ENCODE measurements at places on chromosomes 12 and 14. TPM values are rescaled to one million over a fixed set of nuclear protein-coding genes. Genes with fewer than 3 reads are reported as not detected.

E2F7 gene
- total RNA-seq, result 26.1 TPM

DNA sequence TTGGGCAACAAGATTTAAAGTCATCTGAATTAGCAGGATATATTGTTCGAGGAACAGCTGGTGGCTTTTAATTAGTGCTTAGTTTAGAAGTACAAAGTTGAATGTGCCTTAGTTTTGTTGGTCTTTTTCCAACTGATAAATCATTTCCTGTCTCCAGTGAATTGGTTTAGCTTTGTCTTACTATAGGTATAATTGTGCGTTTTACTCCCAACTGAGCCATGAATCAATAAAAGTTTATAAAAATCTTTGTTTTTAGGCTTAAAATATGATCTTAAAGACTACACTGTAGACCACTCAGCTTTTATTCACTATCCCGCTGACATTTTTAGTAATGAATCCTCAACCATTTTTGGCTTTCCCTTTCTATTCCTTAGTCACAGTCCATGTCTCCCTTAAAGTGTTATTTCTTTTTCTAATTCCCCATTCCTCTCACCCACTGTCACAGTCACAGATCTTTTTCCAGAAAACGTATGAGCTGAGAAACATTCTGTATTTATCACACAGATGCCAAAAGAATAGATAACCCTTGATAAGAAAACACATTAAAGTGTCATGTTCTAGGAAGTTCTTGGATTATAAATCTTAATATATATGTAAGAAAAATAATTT, 34.0 kb upstream of the ALG10 start:
- H3K4me3 ChIP-seq, result no peak overlapping the region
- no peak overlapping the region for H3K27ac ChIP-seq
- H3K4me1 ChIP-seq, result no peaks in the 10 kb centered on the region
- H3K36me3 ChIP-seq, result no peaks in the 10 kb centered on the region

NKX2-8 gene
- not detected for total RNA-seq

- no peak overlapping the region for H3K4me3 ChIP-seq
- peaks cover 32% of the 10 kb centered on the region for H3K36me3 ChIP-seq
Observed at GRCh38 chr14:102026934-102027333, 59.9 kb downstream of the HSP90AA1 start.

DNA sequence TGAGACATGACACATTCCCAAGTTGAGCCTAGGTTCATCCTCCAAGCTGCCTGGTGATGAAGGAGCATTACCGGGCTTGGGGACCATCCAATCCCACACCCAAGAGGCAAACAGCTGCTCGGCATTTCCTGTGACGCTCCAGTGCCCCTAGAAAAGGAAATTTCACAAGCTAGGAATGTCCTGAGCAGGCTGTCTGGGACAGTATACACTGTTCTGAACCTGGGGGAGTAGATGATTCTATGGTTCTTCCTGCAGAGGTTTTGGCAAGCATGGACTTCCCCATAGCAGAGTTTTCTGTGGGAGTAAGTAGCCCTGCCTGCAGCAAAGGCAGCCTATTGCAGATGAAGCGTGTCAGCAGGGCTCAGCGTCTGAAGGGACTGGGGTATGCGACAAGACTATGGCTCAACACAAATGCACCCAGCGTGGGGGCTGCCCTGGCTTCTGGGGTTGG, 47.4 kb upstream of the SRSF5 start:
- no peaks in the 10 kb centered on the region for H3K27me3 ChIP-seq
- no peak overlapping the region for H3K27ac ChIP-seq
- DNase-seq, result no peak
- no peak overlapping the region for H3K4me3 ChIP-seq
- H3K4me1 ChIP-seq, result no peaks in the 10 kb centered on the region

DNA sequence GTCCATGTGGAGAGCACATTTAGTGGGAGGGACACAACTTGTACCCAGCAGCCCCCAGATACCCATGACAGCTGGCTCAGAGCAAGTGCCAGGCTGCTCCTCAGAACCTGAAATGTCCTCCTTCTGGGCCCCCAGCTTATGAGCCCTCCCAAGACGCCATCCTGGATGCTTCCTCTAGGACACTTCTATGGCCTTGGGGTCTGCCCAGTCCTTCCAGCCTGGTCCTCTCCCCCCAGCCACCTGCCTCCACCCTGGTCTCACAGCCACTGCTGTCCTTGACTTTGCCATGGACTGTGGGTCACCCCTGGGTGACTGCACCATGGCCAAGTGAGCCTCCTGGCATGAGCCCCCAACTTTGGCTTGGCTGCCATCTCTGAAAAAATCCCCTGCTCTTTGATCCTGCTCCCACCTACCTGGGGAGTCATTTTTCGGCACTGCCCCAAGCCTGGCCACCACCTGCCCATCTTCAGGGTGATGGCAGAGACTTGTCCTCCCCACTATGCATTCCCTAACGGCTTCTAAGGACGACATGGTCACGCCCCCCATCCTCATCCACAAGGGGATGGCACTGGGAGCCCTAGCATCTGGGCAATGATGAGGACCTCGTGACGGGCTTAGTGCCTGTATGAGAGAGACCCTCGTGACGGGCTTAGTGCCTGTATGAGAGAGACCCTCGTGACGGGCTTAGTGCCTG, 323.7 kb downstream of the TMEM121 start:
- H3K4me1 ChIP-seq, result no peaks in the 10 kb centered on the region
- no peak for DNase-seq
- no peak overlapping the region for H3K4me3 ChIP-seq
- no peaks in the 10 kb centered on the region for H3K27me3 ChIP-seq
- peaks cover 3% of the 10 kb centered on the region for H3K36me3 ChIP-seq
- H3K27ac ChIP-seq, result no peak overlapping the region

GRCh38 chr12:39112064-39112463, 206.7 kb upstream of the CPNE8 start:
- H3K4me1 ChIP-seq, result no peaks in the 10 kb centered on the region
- H3K4me3 ChIP-seq, result no peak overlapping the region
- no peaks in the 10 kb centered on the region for H3K27me3 ChIP-seq
- no peaks in the 10 kb centered on the region for H3K36me3 ChIP-seq
- H3K27ac ChIP-seq, result no peak overlapping the region

DNA sequence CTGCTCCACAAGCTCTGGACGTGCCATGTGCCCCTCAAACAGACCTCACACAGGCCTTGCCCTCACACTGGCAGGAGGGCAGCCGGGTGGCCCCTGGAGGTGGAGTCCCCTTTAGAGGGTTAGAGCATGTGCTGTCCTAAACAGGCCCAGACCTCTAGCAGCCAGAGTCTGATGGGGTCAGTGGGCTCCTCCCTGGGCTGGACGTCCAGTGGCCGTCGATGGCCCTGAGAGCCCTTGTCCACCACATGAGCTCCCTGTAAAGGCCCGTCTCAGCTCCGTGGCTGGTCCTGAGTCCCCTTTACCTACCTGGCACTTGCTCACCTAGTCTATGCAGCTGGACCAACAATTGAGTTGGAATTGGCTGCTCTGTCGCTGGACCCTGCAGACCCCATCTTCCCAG, 3.8 kb downstream of the TMEM179 start:
- H3K4me1 ChIP-seq, result no peaks in the 10 kb centered on the region
- no peak for DNase-seq
- no peaks in the 10 kb centered on the region for H3K27me3 ChIP-seq
- H3K27ac ChIP-seq, result no peak overlapping the region
- H3K36me3 ChIP-seq, result no peaks in the 10 kb centered on the region

DNA sequence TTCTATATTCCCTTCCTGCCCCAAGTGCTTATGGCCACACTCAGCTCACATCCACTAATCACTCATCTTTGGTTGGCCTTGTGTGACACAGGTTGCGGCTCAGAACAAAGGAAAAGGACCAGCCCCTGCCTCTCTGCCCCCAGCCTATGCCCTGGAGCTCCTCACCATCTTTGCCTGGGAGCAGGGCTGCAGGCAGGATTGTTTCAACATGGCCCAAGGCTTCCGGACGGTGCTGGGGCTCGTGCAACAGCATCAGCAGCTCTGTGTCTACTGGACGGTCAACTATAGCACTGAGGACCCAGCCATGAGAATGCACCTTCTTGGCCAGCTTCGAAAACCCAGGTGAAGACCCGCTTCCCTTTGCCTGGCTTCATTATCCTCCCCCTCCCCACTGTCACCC, 15.8 kb upstream of the OAS2 start:
- no peak overlapping the region for H3K27ac ChIP-seq
- no peak for DNase-seq
- H3K36me3 ChIP-seq, result peaks cover 19% of the 10 kb centered on the region
- no peaks in the 10 kb centered on the region for H3K4me1 ChIP-seq

RILPL1 gene
- total RNA-seq, result 0.41 TPM

GPD1 gene
- 0.26 TPM for total RNA-seq

CPNE6 gene
- total RNA-seq, result 0.13 TPM

DNA sequence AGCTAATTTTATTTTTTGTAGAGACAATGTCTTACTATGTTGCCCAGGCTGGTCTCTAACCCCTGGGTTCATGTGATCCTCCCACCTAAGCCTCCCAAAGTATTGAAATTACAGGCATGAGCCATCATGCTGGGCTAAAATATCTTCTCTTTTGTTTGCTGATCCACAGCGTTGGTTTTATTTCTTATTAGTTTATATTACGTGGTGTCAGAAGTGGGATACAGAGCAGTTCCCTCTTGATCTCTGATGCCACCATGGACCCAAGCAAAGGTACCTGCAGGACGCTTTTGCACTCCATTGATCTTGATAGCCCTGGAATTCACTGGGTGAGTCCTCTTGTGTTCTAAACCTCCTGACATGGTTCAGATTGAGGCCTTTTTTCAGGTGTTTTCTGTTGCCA, 43.8 kb upstream of the RESF1 start:
- no peak overlapping the region for H3K27ac ChIP-seq
- no peak overlapping the region for H3K4me3 ChIP-seq
- DNase-seq, result no peak
- H3K4me1 ChIP-seq, result no peaks in the 10 kb centered on the region
- H3K27me3 ChIP-seq, result no peaks in the 10 kb centered on the region

- peaks cover 4% of the 10 kb centered on the region for H3K4me1 ChIP-seq
- H3K27ac ChIP-seq, result no peak overlapping the region
- H3K36me3 ChIP-seq, result no peaks in the 10 kb centered on the region
- H3K27me3 ChIP-seq, result peaks cover 22% of the 10 kb centered on the region
- no peak overlapping the region for H3K4me3 ChIP-seq
Observed at GRCh38 chr14:69260861-69261564, 1.1 kb downstream of the GALNT16 start.

ZDHHC22 gene
- total RNA-seq, result not detected

TCL1B gene
- total RNA-seq, result not detected

- DNase-seq, result no peak
- no peaks in the 10 kb centered on the region for H3K36me3 ChIP-seq
- H3K4me3 ChIP-seq, result no peak overlapping the region
- no peaks in the 10 kb centered on the region for H3K4me1 ChIP-seq
- no peaks in the 10 kb centered on the region for H3K27me3 ChIP-seq
Observed at GRCh38 chr14:44736326-44736725, 225.4 kb downstream of the KLHL28 start.

GARIN6 gene
- not detected for total RNA-seq

CERS5 gene
- 29.8 TPM for total RNA-seq

DNA sequence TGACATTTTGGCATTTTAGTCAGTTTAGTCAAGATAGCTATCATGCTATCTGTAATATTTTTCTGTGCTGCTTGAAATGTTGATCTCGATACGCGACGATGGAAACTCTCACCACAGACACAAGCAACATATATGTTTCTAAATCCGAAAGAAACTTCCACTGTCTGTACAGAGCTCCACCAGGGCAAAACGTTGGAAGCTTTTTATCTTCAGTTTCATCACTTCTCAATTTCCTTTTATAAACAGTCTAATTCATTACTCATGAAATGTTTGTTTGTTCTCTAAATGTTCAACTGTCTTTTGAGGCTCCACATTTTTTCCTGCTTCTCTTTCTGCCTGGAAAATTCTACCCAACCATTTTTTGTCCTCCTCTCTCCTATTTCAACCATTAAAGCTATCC, 737.6 kb downstream of the SLC16A7 start:
- no peak for DNase-seq
- no peaks in the 10 kb centered on the region for H3K4me1 ChIP-seq
- H3K27me3 ChIP-seq, result no peaks in the 10 kb centered on the region
- no peak overlapping the region for H3K27ac ChIP-seq
- H3K36me3 ChIP-seq, result no peaks in the 10 kb centered on the region

DNA sequence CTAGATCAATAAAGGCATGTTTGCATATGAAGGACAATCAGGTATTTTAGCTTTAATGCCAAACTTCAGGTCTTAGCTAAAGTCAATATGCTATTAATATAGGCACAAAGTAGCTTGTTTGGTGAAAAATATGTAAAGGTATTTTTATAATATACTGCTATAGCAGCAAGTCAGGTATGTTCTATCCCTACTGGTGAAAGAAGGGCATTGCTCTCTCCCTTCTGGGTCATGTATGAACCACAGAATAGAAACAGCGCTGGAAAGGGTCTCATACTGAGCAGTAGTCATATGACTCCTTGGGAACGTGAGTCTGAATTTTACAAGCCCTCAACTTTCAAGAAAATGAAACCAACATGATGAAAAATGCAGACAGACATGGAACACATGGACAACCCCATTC, 314.6 kb downstream of the GRIN2B start:
- H3K4me3 ChIP-seq, result no peak overlapping the region
- no peaks in the 10 kb centered on the region for H3K27me3 ChIP-seq
- DNase-seq, result no peak
- no peaks in the 10 kb centered on the region for H3K4me1 ChIP-seq
- H3K27ac ChIP-seq, result no peak overlapping the region
- no peaks in the 10 kb centered on the region for H3K36me3 ChIP-seq

DNA sequence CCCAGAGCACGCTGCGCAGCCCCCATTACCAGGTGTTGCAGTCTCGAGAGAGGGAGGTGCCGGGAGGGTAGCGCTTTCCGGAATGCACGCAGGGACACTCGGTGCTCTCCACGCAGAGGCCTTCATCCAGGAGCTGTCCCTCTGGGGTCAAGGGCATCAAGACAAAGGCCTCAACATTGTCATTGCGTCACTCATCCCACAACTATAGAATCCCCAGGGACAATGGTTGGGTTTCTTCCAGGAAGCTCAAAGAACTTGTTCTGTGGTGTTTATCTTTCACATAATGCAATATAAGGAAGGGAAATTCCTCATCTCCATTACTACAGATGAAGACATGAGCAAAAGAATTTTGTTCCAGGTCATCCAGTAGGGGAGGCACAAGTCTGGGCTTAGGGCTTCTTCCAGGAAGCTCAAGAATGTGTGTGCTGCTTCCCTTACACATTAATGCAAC, 52.1 kb downstream of the VWF start:
- no peak overlapping the region for H3K4me3 ChIP-seq
- H3K4me1 ChIP-seq, result no peaks in the 10 kb centered on the region
- H3K27me3 ChIP-seq, result peaks cover 13% of the 10 kb centered on the region
- H3K36me3 ChIP-seq, result no peaks in the 10 kb centered on the region
- H3K27ac ChIP-seq, result no peak overlapping the region

KRT2 gene
- 0.08 TPM for total RNA-seq

DNA sequence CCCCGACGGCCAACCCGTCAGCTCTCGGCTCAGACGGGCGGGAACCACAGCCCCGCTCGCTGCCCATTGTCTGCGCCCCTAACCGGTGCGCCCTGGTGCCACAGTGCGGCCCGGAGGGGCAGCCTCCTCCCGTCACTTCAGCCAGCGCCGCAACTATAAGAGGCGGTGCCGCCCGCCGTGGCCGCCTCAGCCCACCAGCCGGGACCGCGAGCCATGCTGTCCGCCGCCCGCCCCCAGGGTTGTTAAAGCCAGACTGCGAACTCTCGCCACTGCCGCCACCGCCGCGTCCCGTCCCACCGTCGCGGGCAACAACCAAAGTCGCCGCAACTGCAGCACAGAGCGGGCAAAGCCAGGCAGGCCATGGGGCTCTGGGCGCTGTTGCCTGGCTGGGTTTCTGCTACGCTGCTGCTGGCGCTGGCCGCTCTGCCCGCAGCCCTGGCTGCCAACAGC, at the start of gene WNT1:
Gene WNT1, plus strand, starts transcription at position 32 of the 450 bp plus-strand sequence. Its CDS starts 329 bp downstream, at position 361.
- H3K4me1 ChIP-seq, result peaks cover 34% of the 10 kb centered on the region
- H3K27me3 ChIP-seq, result peaks cover 34% of the 10 kb centered on the region

KLRK1 gene
- 1.2 TPM for total RNA-seq

SERPINA9 gene
- total RNA-seq, result not detected

- H3K36me3 ChIP-seq, result no peaks in the 10 kb centered on the region
- no peak overlapping the region for H3K4me3 ChIP-seq
- H3K4me1 ChIP-seq, result no peaks in the 10 kb centered on the region
- no peaks in the 10 kb centered on the region for H3K27me3 ChIP-seq
Observed at GRCh38 chr14:54120260-54120659, 163.6 kb upstream of the BMP4 start.

CLEC4D gene
- total RNA-seq, result not detected

Measured in GM12878 (cell line).